Mammary epithelial cell (primary cell): ENCODE measurements at places on chromosomes 7 and 10.
A peak's percentile ranks its signal among the peaks of the same experiment; 100 is the strongest.

- no peak for DNase-seq
Observed at GRCh38 chr10:34737772-34738169, 77.3 kb downstream of the PARD3 start.

GRCh38 chr10:62856021-62856420, 39.9 kb upstream of the EGR2 start:
- peak; percentile 46 for DNase-seq

GRCh38 chr10:108757946-108758345, 1165.4 kb downstream of the XPNPEP1 start:
- DNase-seq, result no peak

DNA sequence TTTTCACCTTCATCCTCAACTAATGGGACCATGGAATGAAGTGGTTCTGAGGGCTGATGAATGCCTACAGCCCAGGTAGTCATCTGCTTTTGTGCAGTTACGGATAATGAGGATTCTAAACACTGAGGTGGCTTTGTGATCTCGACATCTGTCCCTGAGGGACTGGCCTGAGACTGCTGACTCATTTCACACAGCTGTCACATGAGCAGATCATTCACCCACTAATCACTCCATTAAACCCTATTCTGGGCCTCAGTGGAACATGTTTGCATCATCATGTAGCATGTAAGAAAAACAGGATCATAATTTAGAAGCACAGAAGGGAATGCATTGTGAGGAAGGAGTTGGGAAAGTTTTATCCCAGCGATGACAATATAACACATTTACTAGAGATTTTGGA, 79.4 kb upstream of the FEZF1 start:
- no peak for DNase-seq

GRCh38 chr10:71509444-71509843, 112.7 kb downstream of the CDH23 start:
- DNase-seq, result no peak

DNA sequence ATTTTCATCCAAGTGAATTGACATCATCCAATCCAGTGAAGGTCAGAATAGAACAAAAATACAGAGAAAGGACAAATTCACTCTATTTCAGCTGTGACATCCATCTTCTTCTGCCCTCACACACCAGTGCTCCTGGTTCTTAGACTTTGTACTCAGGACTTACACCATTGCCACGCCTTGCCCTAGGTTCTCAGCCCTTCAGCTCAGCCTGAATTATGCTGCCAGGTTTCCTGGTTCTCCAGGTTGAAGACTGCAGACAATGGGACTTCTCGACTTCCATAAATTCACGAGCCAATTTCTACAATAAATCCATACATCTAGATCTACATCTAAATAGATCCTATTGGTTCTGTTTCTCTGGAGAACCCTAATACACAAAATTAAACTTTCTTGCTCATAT, 181.2 kb upstream of the KCND2 start:
- DNase-seq, result no peak

DNA sequence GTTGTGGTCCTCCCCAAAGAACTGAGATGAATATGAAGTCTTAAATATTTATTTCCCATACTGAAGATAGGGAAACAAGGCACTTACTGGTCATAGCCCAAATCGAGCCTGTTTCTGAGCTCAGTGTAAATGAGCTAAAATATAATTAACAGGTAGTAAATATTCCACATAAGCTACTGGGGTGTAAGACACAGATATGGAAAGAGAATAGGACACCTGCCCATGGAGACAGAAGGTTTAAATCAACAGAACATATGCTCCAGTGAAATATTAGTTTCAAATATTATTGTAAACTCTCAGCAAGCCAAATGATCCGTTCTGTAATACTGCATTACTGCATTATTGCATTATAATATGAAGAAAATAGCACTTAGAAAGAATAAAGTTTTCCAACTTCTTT, 537.9 kb downstream of the ANKRD7 start:
- DNase-seq, result no peak

DNA sequence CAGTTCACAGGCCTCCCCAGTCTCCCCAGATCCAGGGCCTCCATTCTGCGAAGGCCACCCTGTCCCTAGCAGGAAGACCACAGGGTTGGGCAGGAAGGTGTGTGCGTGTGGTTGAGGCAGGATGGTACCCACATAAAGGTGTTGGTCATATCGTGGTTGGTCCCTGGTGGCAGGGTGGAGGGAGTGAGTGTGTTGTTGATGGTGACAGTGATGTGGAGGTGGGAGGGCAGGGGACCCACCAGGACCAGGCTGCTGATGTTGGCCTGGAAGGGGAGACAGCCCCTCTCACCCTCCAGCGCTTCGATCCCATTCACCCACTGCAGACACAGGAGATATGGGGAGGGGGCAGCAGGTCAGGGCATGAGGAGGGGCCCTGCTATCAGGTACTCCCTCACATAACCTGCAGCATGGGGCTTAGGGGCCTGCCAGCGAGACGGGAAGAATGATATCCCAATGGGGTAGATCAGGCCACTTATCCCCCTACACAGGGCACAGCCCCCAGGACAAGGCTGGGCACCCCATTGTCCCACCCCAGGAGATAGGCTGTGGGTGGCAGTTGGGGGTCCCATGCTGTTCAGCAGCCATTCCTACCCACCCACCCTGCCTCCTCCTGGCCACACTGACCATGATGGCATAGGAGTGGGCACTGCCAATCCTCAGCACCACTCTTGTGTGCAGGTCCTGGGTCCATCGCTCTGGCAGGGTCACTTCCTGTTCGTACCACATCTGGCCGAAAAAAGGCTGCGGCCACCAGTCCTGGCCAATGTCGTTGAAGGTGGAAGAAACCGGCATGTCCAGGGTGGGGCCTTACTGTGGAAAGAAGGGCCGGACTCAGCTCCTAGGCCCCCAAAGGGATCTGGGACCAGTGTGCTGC, 69.0 kb upstream of the ZNF479 start:
- DNase-seq, result no peak

DNA sequence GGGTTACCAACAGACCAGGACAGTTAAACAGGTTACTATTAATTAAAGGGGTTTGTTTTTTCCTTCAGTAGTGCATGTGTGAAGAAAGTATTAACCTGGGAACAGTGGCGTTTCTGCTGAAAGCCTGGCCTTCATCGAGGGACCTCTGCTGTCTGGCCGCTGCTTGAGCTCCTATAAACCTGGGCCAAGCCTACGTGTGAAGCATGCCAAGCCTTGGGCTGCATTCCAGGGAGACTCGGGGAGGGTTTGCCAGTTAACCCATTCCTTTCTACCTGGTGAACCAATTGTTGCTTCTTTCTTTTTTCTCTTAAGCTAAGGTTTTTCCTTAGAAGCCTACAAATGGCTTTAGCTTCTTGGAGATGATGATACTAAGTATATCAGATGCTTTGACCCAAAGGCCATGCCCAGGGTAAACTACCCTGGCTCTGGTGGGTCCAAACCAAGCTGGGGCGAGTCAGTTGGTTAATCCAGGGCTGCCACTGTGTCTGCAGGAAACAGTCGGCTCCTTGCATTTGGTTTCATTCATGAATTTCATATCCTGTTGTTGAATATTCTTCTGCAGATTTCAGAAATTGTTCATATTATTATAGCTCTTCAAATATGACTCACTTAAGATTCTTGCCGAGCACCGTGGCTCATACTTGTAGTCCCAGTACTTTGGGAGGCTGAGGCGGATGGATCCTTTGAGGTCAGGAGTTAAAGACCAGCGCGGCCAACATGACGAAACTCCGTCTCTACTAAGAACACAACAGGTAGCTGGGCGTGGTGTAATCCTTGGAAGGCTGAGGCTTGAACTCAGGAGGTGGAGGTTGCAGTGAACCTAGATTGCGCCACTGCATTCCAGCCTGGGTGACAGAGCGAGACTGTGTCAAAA, 23.8 kb downstream of the PFKP start:
- peak; percentile 98 for DNase-seq

- no peak for DNase-seq
Observed at GRCh38 chr10:76025124-76025477, 593.7 kb downstream of the LRMDA start.

DNA sequence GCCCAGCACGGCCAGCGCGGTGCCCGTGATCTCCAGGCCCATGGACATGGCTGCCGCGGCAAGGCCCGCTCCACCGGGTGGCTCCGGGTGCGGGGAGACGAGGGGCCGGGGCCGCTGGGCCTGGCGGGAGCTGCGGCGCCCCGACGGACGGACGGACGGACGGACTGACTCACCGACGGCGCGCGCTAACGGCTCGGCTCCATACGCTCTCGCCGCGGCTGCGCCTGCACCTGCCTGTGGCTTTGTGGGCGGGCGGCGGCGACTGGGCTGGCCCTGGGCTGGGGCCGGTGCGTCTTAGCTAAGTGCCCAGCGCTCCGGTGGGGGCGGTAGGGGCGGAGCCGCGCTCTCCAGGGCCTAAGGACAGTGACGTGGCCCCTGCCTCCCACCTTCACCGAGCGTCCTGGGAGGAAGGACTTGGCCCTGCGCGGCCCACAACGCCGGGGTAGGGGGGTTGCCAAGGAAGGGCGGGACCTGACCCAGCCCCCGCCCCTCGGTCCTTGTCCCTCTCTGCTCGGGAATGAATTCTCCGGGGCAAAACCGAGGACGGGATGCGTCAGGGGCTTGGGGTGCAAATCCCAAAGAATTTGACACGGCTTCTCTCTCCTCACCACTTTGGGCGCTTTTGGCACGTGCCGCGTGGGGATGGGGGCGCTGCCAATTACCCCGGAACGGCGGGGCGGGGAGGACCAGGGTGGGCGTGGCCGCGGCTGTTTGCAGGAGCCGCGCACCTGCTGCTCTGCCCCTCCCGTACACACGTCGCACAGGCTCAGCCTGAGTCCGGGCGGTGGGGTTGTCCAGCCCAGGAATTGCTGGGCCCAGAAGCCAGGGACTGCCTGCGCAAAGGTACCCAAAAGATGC, at the start of gene CLDN3:
TSS of gene CLDN3 (minus strand) at position 269 of the 858 bp plus-strand sequence. CDS start at position 48, 221 bp downstream.
- peak; percentile 57 for DNase-seq

GRCh38 chr7:901388-902154, 25.2 kb downstream of the GET4 start:
- DNase-seq, result peak; percentile 57

- DNase-seq, result no peak
Observed at GRCh38 chr10:25666276-25666675, 267.8 kb upstream of the MYO3A start.

- peak; percentile 9 for DNase-seq
Observed at GRCh38 chr7:149859369-149859768, 14.4 kb upstream of the ATP6V0E2 start.

DNA sequence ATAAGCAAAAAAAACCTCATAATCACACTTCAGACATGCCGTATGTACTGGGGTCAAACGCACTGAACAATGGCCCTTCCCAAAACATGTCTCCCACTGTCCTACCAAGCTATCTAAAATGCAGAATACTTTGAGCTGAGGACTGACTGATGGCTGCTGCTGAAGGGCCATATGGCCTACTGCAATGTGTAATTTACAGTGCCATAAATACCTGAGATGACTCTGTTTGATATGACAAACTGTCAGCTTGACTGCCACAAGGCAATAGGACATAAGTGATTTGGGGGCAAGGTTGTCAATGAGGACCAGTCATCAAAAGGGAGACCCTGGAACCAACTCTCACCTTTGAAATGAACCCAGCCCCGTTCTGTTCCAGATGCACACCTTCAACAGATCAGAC, 187.4 kb upstream of the FRMD4A start:
- no peak for DNase-seq

- DNase-seq, result no peak
Observed at GRCh38 chr7:150968734-150969372, 9.3 kb downstream of the KCNH2 start.

DNA sequence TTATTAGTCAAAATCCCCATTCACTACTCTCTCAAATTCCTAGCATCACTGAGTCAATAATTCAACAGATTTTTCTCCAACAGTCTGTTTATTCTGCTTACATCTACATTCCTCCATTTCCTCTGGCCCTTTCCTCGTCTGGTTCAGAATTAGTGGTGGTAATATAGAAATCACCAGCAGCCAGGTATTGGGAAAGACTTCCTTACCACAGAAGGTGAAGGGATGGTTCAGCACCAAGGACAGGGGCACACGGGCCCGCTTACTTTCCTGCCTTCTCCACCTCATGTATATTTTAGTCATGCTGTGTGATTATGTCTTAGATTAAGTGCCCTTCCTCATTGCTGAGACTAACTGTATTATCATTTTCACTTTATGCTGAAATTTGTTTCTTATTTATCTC, 70.4 kb upstream of the APBB1IP start:
- DNase-seq, result peak; percentile 3

GRCh38 chr7:78284945-78285344, 486.4 kb downstream of the PHTF2 start:
- DNase-seq, result no peak

DNA sequence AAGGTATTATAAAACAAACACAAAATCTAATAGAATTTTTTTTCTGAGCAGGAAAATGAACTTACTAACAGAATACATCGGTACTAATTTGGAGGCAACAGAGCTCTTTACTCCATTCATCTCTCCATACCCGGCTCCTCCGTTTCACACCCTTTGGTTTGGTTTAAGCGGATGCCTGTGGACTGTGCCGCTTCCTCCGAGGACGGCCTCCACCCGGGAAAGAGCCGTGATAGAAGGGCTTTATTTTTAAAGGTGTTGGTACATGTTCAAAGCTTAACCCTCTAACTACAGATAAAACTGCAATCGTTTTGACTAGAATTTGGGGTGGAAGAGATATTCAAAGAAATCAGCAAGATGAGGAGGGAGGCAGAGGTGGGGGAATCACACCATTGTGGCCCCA, 1.9 kb downstream of the VIPR2 start:
- no peak for DNase-seq

DNA sequence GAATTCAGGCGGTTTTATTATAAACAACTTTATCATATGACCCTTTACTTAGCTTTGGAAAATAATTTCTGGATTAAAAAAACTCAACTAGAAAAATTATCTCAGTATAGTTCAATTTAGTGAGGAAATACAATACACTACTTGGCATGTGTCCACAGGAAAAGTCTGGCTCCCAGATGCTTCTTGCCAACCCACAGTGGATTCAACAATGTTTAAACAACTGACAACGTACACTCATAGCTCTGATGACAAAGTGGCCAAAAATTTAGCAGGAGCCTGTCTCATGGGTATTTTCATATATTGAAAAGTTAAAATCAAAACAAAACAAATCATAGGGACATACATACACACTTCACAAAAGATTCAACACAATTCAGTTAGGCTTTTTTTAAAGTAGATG, 158.8 kb downstream of the SKAP2 start:
- peak; percentile 83 for DNase-seq

- peak; percentile 40 for DNase-seq
Observed at GRCh38 chr7:139620676-139621344, 97.3 kb downstream of the CLEC2L start.

GRCh38 chr10:128851726-128852125, 615.3 kb upstream of the MGMT start:
- no peak for DNase-seq

DNA sequence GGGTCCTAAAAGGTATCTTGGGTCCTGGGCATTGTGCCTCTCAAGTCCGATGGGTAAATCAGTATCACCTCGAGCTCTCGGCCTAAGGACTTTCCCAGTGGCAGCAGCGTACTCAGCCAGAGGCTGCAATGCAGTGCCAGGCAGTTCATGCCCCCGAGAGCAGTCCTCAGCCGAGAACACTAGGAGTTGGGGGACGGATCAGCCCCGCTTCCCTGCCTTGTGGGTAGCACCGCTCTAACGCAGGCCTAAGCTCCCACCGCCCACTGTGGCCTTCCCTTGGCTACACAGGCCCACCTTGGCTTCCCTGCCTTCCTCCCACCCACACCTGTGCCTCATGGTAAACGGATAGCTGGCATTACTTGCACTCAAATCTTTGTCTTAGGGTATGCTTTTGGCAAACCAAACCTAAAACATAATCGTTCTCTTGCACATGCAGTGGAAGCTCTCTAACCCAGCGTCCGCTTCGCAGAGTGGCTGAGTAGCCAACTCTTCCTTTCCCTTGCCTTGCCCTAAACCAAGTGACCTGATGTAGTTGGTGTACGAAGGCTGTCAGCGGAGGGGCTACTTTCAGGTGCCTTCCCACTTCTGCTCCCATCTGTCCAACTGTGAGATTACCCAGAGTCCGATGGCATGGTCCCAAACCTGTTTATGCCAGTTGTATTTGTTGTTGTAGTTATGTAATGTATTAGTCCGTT, 73.2 kb upstream of the CHST15 start:
- DNase-seq, result no peak
